Stimulated activated CD4-positive, alpha-beta T cell treated with anti-CD3 and anti-CD28 coated beads, TNF-alpha, amount 100 ng/mL, for 4 hours (primary cell): ENCODE measurements at places on chromosomes 6 and 20.

DNA sequence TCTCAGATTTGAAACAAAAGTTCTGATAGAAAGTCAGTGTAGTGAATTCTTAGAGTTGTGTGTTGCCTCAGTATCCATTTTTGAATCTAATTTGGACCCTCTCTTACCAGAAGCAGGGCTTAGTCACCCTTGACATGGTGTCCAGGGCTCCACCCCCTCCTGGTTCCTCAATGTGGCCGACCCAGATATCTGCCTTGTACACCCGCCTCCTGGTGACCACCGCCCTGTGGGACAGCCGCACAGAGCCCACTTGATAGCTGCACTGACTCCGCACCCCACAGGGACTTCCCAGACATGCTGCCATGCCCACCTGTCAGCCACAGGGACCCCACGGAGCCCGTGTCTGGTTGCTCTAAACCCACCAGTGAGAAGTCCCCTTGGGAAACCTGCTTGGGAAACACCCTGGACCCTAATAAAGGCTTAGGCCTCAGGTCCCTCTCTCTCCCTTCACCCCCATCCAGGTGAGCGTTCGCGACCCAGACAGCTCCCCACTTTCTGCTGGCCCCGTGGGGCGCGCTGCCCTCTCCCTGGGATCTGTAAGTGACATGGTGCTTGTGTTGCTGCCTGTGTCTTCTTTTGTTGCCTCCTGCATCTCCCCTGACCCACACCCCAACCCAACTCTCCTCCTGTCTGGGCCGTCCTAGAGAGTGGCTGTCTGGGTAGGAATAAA is 47.2 kb upstream of the SYNDIG1 start:
- no peak for DNase-seq

GRCh38 chr6:166597711-166598440 is 11.4 kb upstream of the RAMACL start:
- DNase-seq, result no peak

GRCh38 chr6:11934638-11935037 is 77.5 kb upstream of the HIVEP1 start:
- no peak for DNase-seq

GRCh38 chr20:8853805-8854338 is 215.0 kb upstream of the PLCB4 start:
- DNase-seq, result no peak

DNA sequence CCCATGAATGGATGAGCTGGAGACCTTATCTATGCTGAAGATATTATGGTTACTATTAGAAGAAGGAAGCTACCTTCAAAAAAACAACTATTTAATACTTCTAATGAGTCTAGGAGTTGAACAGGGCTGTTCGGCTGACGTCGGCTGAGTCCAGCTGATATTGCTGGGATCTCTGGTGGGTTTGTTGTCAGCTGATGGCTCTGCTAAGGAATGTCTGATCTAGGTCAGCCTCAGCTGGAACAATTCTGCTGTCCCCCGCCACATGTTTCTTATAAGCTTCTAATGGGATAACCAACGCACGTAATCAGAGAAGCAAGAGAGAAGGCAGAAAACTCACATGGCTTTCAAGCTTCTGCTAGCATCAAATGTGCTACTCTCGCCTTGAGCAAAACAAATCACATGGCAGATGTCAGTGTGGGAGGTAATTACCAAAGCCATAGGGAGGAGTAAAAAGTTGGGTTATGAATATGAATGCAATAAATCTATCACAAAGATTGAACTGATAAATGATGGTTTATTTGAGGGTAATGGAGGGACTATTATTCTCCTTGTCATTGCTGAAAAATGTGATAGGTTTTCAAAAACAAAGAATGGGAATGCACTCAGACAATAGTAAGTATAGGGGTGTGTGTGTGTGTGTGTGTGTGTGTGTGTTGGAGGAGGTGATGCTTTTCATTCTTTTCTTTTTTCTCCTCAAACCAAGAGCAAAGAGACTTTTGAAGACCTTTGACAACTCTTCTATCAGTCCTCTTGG is 71.5 kb downstream of the BTBD3 start:
- no peak for DNase-seq

- no peak for DNase-seq
Observed at GRCh38 chr6:34583461-34583860, 27.3 kb upstream of the SPDEF start.
